Activated CD4-positive, alpha-beta T cell treated with anti-CD3 and anti-CD28 coated beads, Interleukin-2, Interleukin-4, amounts not matched to agents 100 ng/mL and 50 ng/mL, durations not matched to agents 16 hours and 8 hours (primary cell): ENCODE measurements at places on chromosomes 3 and 15.

- DNase-seq, result no peak
These were observed 144.1 kb upstream of the HES1 start for GRCh38 chr3:193991666-193992424.

DNA sequence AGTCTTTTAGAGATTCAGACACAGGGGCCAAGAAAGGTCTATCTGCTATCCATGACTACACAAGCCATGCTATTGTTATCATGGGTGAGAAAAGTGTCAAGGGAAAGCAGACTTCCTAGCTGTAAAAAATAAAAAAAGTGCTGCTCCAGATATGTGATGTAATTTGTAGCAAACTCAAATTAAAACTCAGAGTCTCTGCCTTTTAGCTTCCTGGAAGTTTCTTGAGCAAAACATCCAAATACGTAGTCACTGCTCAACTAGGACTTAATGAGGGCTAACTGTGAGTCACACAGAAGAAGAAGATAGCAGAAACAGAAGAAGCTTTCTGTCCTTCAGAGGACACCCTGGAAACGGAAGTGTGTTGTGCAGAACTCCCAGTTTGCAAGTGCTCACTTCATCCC is 393.4 kb upstream of the NR2F2 start:
- no peak for DNase-seq

- no peak for DNase-seq
These were observed 543 bp downstream of the MEF2A start for GRCh38 chr15:99566157-99566897.

GRCh38 chr3:124967964-124968363 is 33.4 kb upstream of the MUC13 start:
- no peak for DNase-seq

GRCh38 chr3:48285132-48285531 is 44.2 kb downstream of the ZNF589 start:
- DNase-seq, result no peak

GRCh38 chr3:149579838-149580542 is 77.8 kb downstream of the WWTR1 start:
- peak; percentile 75 for DNase-seq

DNA sequence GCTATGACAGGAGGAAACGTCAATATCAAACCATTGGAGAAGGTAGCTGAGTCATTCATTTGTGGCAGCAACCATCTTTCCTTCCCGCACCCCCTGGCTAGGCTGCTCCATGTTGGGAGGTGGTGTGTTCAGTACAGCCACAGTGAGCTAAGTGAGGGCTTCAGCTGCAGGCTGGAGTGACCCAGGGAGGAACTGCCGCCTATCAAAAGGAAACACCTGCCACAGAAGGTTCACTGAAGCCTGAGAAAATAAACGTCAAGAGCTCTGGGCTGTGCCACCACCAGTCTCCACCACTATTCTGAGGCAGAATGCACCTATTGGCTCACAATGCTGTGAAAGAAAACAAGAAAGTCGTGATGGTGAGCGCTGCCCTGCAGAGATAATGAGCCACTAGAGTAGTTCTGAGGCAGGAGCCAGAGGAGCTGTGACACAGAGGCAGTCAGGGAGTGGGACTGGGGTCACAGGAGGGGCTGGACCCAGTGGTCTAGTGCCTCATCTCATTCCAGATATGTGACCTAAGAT is 34.8 kb upstream of the CD47 start:
- peak; percentile 64 for DNase-seq

DNA sequence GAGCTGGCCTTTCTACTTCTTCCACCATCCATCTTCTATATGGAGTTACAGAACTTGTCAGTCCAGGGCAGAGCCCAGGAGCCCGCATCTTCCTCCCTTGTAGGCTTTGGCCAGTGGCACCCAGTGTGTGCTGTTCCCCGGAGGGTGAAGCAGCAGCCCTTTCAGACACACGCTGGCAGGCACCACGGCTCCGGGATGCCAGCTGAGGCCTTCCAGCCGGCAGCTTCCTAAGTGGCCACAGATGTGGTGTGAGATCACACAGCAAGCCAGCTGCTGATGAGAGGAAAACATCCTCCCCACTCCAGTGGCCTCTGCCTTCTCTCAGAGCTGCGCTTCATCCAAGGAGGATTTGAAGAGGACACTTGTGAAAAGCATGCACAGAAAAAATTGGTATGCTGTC is 24.1 kb downstream of the CRABP1 start:
- DNase-seq, result no peak

- no peak for DNase-seq
These were observed 203.8 kb downstream of the TCF12 start for GRCh38 chr15:57122080-57122840.

DNA sequence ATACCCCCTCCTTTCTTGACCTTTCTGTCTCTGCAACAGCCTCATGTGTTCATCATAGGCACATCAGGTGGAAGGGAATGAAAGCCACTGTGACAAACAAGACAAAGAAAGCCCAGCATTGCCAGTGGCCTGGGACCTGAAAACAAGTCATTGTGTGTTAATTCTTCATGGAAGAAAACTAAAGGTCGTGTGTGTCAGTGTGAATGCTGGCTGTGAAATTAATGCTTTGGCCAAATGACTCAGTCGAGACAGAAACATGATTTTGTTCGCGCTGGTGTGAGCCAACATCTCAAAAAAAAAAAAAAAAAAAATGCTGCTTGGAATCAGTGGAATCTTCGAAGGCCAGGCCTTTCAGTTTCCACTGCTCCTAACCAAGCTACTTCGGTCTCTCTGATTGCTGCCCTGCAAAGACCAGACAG is 386.5 kb upstream of the PROK2 start:
- no peak for DNase-seq

DNA sequence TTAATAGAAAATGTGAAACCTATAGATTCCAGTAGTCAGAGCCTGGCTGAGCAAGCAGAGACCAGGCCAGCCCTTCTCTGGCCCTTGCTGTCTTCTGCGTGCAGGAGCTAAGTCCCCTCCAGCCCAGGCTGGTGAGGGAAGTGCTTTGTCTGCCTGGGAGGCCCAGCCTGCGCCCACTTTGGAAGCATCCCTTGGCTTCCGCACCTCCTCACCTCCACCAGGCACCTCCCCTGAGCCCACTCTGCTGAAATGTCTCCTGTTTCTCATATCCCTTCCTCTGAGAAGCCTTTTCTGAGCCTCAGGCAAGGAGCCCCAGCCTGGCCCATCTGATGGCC is 45.3 kb downstream of the ALDH1L1 start:
- no peak for DNase-seq

GRCh38 chr3:14599488-14599887 is 52.1 kb upstream of the CCDC174 start:
- no peak for DNase-seq

DNA sequence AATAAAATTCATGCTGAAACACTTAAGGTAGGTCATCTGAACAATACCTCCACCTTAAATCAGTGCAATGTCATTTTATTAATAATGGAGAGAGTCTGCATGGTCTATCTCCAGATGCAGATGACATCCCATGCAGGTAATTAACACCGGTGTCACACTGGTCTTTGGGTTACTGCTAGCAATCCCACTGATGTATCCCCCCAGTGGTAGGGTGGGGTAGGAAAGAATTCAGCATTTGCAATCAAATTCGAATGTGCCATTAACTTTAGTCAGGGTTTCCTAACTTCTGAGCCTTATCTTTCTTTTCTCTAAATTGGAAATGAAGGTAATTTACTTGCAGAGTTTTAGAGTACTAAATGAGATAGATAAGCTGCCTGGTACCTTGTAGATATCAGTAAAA is 44.4 kb downstream of the KIF15 start:
- no peak for DNase-seq

DNA sequence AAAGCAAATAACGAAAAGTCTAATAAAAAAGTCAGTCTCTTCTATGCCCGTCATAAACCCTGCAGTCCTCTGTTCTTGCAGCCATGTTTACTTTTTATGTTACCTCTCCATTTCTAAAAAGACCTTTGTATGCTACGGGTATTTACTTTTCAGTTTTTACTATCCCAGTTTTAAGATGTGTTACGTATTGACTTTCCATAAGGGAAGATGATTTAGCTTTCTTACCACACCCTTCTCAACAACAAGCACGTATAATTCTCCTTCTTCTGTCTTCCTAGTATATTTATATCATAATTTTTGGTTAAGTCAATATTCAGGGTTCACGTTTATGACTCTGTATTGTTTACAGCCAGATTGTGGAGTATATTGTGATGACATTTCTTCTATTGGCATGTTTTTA is 10.8 kb downstream of the TRNT1 start:
- DNase-seq, result no peak

DNA sequence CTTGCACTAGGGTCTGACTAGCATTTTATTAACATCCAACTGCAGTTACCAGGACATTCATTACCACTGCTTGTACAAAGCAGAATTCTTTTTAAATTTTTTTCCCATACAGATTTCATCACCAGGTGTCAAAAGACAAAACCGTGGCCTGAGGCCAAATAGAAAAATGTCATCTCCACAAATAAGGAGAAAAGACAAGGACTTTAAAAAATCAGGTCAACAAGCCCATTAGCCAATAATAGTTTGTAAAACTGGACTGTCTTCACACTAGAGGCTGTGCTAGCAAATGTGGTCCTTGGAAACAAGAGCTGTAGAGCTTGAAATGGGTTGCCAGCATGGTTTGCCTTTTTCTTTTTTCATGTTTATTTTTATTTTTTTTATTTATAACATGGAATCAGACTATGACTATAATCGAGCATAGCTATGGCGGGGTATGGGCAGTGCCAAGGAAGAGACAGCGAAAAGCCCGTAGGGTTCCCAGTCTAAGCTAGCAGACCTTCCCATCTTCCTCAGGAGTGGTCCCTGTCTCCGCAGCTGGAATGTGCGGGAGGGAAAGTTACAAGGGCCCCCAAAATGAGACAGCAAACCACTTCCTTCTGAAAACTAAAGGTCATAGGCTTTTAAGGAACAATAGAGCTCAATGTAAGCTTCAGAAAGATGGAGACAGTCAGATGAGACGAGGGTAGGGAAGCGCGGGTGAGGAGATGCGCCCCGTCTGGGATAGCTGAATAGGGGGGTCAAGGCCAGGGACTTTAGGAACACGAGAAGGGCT is 1.5 kb downstream of the PTPN9 start:
- no peak for DNase-seq

DNA sequence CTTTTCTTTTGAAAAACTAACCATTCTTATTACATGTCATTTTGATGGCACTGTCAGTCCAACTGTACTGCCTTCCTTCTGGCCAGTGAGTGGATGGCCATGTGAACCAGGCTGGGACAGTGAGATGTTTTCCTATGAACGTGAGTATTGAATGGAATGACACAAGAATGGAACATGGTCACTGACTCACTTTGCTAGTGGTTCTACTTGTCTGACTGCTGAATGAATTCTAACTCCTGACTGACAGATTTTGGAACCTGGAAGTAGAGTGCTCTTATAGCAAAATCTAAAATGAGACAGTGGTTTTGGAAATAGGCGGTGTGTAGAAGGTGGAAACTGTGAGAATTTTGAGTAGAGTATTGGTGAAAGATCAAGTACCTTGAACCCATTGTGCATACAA is 606.9 kb upstream of the KCNMB2 start:
- peak; percentile 1 for DNase-seq

DNA sequence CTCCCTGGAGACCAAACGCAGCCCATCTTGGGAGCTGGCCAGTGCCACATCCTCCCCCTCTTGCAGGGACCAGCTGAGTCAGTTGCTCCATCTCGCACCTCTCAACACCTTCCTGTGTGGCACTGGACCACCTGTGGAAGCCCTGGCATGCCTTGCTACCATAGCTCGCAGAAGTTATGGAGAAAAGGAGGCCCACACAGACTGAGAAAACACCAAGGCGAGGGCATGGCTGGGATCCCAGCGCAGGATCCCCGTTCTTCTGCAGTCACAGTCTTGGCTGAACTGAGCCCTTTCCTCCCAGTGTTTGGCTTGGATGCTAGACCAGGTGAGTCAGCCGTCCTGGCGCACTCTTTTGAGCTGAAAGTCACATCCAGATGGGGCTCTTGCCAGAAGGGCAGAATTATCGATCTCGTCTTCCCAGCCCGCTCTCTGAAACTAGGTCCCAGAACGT is 46.9 kb downstream of the CHRD start:
- DNase-seq, result no peak

DNA sequence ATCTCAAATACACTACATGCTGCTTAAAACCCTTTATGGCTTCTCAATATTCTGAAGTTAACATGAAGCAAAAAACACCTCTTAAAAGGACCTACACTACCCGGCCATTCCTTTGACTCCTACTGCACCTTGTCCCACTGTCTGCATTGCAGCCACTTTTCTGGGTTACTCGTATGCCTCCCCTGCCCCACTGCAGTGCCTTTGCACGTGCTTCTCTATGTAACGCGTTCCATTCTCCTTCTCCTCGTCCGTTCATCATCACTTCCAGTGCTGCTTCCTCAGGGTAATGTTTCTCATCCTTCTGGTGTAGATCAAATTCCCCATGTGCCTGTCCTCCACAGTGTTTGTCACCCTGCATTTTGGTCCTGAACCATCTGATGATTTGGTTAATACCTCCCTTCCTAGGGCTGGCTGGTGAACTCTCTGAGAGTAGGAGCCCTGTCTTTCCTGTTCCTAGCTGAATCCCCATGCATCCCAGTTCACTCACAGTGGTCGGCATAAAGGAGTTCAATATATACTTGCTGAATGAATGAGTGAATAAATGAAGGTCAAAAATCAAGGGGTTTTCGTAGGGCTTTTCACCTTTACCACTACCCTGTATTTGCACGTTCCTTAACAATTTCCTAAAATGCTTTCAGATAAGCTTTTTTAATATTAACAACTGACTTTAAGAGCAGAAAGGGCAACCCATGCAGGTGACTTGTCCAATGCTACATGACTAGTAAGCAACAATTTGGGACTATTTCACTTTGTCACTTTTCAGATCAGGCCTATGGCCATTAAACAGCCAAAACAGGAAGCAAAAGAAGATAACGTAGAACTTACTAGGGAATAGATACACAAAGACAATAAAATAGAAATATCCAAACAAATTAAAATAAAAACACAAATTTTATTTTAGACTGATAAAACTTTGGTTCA is 2.4 kb upstream of the STT3B start:
- no peak for DNase-seq

DNA sequence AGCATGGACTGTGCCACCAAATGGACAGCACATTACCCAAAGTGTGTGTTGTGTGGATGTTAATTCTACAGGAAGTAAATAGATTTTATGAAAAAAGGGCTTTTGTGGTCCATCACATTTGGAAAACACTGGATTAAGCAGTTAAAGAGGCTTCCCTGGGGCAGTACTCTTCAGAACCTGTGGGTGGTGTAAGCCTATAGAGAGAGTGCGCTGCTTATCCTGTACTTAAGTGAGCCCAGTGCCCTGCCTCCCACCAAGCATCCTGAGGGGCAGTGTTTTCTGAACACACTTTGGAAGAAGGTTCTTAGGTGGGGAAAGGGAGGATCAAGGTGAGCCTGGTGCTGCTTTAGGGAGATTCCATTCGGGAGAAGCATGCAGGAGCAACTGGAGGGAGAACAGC is 10.9 kb downstream of the TTLL3 start:
- DNase-seq, result no peak

DNA sequence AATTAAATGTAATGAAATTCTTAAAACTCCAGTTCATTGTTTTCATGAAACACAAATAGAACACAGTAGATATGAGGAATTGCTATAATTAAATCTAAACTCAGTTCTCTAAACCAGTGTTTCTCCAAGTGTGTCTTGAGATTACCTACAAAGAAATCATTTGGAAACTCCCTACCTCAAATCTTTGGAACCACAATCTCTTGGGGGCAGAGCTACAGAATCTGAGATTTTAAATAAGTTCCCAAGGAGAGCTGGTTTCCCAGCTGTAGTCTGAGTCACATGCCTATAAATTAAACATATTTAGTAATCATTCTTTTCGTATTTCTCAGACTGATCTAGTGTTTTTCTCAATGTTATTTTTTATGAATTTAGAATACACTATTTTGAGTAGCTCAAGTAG is 17.0 kb upstream of the ACTC1 start:
- no peak for DNase-seq

- DNase-seq, result no peak
These were observed at the start of gene LTF for GRCh38 chr3:46464326-46465195. TSS of gene LTF (minus strand) at chr3:46464905. CDS start at chr3:46464867, 38 bp downstream.

GRCh38 chr3:146416366-146416765 is 53.0 kb downstream of the PLSCR2 start:
- no peak for DNase-seq
